ENCODE measurements at places on chromosomes 7 and 10.

- DNase-seq = no peak
Measured at GRCh38 chr10:5532618-5533097, 7.9 kb downstream of the CALML3 start.

GRCh38 chr7:39507866-39508551, 58.2 kb upstream of the YAE1 start:
- DNase-seq = no peak

GRCh38 chr10:123912871-123913270, 21.3 kb upstream of the CPXM2 start:
- no peak for DNase-seq

DNA sequence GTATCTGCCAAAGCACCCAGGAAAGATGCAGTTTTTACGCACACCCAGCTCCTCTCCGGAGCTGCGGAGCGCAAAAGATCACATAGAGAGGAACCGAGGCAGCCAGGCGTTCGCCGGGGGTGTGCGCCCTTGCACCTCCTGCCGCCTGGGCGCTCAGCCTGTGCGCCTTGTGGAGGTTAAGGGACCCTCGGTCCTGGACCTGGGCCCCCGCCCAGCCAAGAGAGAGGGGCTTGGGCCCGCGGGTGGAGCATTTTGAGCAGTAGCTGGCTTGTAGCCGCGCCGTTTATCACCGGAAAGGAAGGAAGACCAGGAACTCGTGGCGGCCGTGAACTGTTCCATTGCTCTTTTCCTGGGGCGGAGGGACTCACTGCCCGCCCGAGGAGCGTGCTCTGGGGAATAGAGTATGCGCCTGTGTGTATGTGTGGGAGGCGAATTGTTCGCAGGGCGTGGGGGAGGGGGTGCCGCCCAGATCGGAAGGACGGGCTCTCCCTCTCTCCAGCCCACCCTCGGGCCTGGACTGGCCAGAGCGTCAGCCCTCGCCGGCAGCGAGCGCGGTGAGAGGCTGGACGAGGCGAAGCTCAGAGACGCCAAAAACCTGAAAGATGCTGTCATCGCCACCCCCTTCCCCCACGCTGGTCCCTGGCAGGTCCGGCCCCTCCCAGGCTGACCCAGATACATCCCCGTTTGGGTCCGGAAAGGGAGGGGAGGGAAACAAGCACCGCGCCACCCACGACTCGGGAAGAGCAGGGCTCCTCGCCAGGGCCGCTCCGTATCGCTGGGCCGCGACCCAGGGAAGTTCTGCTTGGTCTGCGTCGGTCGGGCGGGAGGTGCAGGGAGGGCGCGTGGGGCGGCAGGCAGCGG, 1.2 kb upstream of the WNT2 start:
- DNase-seq = no peak

DNA sequence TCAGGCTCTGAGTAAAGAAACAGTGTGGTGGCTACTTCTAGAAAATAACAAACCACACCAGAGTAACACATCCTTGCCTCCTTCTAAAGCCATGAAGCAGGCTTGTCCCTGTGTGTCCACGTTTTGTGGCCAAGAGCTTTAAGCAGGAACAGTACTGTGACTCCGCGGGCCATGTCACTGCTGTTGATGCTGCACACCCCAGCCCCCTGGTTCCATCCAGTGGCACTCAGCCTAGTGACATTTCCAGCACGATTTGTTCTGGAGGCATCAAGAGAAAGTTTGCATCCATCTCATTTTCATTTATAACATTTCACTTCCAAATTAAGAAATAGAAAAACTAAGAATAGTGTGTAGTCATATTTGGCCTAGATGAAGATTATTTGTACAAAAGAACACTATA, 211.3 kb downstream of the PAXIP1 start:
- DNase-seq = no peak

Measured in stimulated activated CD4-positive, alpha-beta T cell treated with anti-CD3 and anti-CD28 coated beads, Interleukin-1b, Interleukin-23, amount 100 ng/mL, for 1 hour (primary cell).